ENCODE measurements at places on chromosomes 1 and 21.

DNA sequence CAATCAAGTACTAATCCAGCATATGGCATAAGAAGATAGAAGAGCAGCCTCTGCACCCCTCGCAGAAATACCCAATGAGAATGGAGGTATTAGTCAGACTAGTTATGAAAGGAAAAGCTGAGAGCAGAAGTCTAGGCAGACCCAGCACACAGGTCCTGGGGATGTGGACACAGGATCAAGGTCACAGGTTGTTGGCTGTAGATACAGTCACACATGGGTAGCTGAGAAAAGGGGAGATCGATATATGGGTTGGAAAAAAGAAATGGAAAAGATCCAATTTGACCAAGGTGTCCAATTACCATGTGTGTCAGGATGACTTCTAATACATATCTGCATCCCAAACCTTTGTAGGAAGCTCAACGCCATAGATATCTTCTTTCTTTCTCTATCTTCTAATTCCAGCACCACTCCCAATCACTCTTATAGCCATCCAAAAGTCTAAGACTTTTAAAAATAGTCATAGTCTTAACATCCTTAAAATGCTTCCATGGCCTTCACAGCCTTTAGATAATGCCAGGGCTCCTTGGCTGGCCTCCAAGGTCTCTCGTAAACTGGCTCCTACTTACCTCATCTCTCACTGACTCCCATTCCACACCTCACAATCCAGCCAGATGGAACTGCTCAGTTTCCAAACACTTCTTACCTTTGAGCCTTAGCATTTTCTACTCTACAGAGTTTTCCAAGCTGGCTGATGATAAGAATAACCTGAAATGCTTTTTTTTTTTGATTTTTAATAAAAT is 8.3 kb upstream of the ZC3H11B start:
- no peak for DNase-seq
- H3K27me3 ChIP-seq, result no peaks in the 10 kb centered on the region
- no peak overlapping the region for H3K27ac ChIP-seq

DNA sequence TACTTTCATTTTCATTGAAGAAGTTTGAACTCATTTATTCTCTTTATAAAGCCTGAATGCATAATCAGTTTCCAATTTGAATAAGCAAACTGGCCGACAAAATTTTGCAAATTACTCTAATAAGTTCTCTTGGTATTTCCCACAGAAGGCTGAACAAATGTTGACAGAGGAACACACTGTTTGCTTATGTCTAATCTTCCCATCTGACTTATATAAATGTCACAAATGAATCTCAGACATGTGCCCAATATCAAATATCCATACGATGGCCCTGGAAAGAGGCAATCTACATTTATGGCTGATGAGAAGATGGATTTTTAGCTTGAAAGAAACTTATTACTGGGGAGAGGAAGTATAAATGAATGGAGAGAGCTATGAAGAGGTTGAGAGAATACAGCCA is 380.6 kb upstream of the ZRANB2 start:
- no peaks in the 10 kb centered on the region for H3K36me3 ChIP-seq
- no peaks in the 10 kb centered on the region for H3K4me1 ChIP-seq
- H3K4me3 ChIP-seq, result no peak overlapping the region
- H3K27me3 ChIP-seq, result no peaks in the 10 kb centered on the region
- no peak overlapping the region for H3K27ac ChIP-seq

DNA sequence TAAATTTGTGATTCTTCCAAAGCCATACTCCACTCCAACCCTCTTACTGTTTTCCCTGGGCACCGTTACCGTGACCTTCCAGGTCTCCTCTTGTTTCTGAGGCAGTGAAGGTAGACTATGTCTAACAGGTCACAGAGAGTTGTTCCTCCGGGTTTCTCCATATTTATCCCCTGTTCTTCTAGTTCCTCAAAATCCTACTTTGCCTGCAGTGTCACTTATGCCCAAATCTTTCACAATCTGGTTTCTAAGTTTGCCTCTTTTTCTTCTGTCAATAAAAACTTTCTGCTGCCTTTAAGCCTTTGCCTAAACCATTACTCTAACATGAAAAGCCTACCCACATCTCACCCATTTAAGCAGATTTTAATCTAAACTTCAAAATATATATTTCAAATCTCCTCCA is 87.7 kb downstream of the C4BPA start:
- H3K4me3 ChIP-seq, result no peak overlapping the region

GRCh38 chr1:230210326-230210980 is 143.4 kb downstream of the GALNT2 start:
- H3K27ac ChIP-seq, result no peak overlapping the region
- no peak overlapping the region for H3K4me3 ChIP-seq
- H3K4me1 ChIP-seq, result peaks cover 34% of the 10 kb centered on the region
- no peaks in the 10 kb centered on the region for H3K27me3 ChIP-seq

DNA sequence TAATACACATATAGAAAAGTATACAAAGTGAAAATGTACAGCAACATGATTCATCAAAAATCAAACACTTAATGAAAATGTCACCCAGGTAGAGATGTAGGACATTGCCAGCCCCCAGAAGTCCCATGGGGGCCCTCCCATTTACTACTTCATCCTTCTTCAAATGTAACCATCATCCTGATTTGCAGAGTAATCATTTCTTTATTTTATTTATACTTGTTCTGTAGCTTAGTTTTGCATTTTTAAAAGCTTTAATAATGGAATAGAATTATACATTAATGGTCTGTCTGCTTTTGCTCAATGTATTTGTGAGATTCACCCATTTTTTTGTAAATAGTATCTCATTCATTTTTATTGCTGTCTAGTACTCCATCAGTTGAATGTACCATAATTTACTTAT is 96.8 kb upstream of the CD55 start:
- no peaks in the 10 kb centered on the region for H3K27me3 ChIP-seq
- no peak overlapping the region for H3K4me3 ChIP-seq
- DNase-seq, result no peak
- H3K36me3 ChIP-seq, result no peaks in the 10 kb centered on the region
- H3K27ac ChIP-seq, result no peak overlapping the region

DNA sequence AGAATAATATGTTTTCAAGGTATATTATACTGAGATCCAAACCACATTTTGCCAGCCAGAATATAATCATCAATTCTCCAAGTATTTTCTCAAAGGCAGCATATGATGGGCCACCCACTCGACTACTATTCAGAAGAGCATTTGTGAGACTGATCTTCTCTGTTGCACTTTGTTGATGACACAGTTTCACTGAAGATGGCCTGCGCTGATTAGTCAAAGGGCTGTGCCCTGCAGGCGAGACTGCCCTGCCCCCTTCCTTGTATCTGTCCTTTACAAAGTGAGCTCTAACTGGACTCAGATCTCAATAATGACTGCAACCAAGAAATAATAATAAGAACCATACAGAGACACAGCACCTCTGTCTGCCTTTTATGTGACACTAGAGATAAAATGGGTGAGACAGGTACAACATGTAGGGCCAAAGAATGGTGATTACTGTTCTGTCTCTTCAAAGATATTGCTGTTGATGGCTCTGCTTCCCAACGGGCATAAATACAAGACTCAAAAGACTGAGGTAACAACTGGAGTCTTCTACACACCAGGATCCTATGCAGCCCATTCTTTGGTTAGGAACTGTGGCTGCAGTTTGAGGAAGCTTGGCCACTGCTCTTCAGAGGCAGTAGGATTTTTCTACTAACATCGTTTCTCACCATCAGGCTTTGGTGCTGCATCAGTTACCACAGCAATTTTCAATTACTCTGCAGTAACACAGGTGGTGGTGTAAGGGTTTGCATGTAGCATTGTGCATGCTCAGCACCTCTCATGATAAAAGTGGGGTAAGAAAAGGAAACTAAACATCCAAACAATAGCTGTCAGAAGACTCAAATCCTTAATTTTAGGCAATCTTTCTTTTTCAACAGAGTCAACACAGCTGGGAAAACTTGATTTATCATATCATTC is 481.1 kb downstream of the PTBP2 start:
- H3K4me1 ChIP-seq, result no peaks in the 10 kb centered on the region
- H3K4me3 ChIP-seq, result no peak overlapping the region
- H3K27ac ChIP-seq, result no peak overlapping the region
- H3K27me3 ChIP-seq, result no peaks in the 10 kb centered on the region
- H3K36me3 ChIP-seq, result no peaks in the 10 kb centered on the region

DNA sequence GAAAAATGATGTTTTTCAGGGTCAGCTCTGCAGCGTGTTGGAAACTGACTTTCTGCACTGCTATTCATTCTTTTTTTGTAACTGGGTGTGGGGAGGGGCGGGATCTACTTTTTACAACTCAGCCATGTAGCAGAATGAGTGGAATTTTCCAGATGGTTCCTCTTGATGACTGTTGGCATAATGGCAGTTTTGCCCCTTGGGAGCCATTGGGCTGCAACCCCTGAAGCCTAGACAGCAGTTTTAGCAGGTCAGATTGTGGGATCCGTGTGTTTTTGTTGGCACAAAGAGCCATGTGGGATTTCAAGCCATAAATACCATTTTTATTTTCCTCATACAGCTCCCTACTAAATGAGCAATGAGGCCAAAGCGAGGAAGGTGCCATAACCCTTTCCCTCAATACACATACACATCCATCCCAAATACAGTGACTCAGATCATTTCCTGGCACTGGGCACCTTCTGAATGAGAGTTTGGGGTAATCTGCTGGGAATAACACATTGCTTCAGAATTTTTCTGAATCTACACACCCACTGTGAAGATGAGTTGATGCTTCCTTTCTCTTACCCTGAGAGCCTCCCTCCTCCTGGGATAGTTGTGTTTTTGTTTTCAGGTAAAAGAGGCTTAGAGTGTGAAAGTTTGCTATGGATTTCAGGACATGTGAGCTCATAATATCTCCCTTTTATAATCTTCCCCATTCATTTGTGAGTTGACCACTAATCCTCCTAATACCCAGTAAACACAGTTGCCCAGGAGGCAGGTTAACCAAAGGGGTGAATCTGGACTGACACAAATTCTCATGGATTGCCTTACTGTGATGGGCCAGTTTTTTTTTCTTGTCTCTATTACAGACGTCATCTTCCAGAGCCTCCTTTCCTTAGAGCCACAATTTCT is 13.1 kb downstream of the S100A10 start:
- no peak for DNase-seq
- H3K4me1 ChIP-seq, result peaks cover 35% of the 10 kb centered on the region
- no peak overlapping the region for H3K4me3 ChIP-seq
- no peak overlapping the region for H3K27ac ChIP-seq

GRCh38 chr1:201077736-201078135 is 34.5 kb downstream of the CACNA1S start:
- DNase-seq, result no peak
- no peak overlapping the region for H3K4me3 ChIP-seq
- no peaks in the 10 kb centered on the region for H3K27me3 ChIP-seq
- no peaks in the 10 kb centered on the region for H3K36me3 ChIP-seq
- no peak overlapping the region for H3K27ac ChIP-seq
